ENCODE measurements at places on chromosomes 12 and 14. TPM values are rescaled to one million over a fixed set of nuclear protein-coding genes. Genes with fewer than 3 reads are reported as not detected.

DNA sequence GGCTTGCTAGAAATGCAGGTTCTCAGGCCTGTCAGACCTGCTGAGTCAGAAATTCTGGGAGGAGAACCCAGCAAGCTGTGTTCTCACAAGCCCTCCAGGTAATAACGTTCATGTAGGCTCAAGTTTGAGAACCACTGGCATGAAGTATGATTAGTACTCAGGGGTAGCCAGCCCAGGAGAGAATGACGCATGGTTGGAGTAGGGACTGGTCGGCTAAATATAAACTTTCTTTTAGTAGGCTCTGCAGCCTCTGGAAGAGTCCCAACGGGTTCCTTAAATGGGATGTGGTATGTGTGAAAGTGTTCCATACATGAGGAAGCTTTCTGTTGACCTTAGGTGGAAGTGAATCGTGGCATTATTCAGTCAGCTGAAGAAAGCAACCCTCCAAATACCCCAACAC is 209.3 kb downstream of the SLC41A2 start:
- ATAC-seq = no peak

DNA sequence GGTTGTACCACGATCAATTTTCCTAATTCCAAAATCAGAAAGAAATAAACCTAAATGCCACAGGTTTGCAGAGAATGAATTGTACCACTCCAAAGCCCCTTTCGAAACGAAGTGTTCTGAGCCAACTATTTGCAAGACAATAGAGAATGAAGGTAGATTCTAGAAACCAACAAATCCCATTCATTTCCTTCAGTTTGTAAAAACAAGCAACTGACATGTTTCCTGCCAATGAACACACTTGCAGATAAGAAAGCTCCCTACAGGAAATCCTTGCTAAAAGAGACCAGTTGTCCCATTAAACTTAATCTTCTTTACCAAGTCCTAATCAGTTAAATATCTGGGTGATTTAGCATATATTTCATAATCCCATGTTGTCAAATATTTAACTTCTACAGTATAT is 198.4 kb upstream of the FOXN3 start:
- ATAC-seq = no peak

- ATAC-seq = no peak
These were observed 100.3 kb downstream of the SLC25A47 start for GRCh38 chr14:100423317-100424010.

DNA sequence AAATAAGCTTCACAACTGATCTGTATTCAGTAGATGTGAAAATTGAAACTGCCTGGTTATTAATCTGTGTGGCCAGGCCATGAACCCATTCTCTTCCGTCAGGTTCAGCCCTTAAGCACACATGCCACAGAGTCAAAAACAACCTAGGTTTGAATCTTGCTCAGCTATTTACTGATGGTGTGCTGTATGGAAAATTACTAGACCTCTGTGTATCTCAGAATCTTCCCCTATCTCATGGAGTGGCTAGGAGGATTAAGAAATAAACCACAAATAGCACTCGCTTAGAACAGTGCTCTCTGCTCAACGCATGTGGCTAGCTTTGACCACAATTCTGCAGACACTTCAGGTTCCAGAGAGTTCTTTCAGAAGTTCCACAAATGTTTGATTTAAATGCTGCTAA is 240.7 kb upstream of the PLEKHG7 start:
- no peak for ATAC-seq

GRCh38 chr14:89205137-89205740 is 211.8 kb downstream of the FOXN3 start:
- no peak for ATAC-seq

Gene SBNO1
- 28.3 TPM for total RNA-seq
